CD4-positive, alpha-beta T cell (primary cell): ENCODE measurements at places on chromosomes 4 and X.
A peak's percentile ranks its signal among the peaks of the same experiment; 100 is the strongest.

- H3K4me3 ChIP-seq: no peak overlapping the region
- no peak overlapping the region for H3K27ac ChIP-seq
- no peak for DNase-seq
- no peaks in the 10 kb centered on the region for H3K27me3 ChIP-seq
- no peaks in the 10 kb centered on the region for H3K36me3 ChIP-seq
- peaks cover 4% of the 10 kb centered on the region for H3K4me1 ChIP-seq
Measured at GRCh38 chr4:83172371-83172770, 57.8 kb upstream of the PLAC8 start.

- H3K4me1 ChIP-seq: peaks cover 11% of the 10 kb centered on the region
- DNase-seq: no peak
- H3K36me3 ChIP-seq: no peaks in the 10 kb centered on the region
- H3K27me3 ChIP-seq: no peaks in the 10 kb centered on the region
- no peak overlapping the region for H3K4me3 ChIP-seq
Measured at GRCh38 chrX:40423299-40423698, 157.5 kb upstream of the ATP6AP2 start.

DNA sequence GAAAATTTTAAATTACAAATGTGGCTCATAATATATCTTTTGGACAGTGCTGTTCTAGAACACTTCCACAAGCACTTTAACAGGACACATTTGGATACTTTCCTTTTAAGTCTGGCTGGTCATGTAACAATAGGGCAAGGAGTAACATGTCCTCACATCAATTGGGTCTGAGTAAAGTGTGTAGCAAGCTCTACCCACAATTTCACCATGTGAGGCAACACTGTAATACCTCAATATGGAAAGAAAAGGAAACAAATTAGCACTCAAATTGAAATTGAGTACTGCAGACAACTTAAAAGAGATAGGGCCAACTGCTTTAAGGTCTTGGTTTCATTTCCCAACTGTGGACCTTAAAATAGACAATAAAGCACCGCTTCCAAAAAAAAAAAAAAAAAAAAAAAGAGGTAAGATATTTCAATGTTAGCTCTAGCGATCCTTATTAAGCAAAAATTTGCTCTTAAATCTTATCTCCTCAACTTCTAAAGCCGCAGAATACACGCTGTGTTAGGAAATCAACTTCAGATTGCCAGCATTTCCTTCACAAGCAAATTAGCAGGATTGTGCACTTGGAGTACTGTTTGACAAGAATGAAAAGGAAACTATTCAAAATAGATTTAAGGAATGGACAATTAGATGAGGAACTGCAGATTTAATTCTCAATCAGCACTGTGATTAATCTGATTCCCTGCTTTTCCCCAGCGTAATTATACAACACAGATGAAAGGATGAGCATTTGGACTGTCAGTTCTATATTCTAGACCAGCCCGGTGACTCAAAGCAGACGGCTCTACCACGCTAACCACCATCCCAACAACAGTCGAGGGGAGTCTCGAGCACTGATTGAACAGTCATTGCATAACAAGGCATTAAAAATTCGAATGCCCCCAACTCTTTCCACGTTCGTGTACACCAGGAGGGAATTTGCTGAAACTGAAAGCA is 1.6 kb downstream of the CASK start:
- peak; percentile 12 for DNase-seq
- H3K4me3 ChIP-seq: peak overlapping the region; percentile 84
- no peaks in the 10 kb centered on the region for H3K36me3 ChIP-seq
- H3K27me3 ChIP-seq: no peaks in the 10 kb centered on the region

DNA sequence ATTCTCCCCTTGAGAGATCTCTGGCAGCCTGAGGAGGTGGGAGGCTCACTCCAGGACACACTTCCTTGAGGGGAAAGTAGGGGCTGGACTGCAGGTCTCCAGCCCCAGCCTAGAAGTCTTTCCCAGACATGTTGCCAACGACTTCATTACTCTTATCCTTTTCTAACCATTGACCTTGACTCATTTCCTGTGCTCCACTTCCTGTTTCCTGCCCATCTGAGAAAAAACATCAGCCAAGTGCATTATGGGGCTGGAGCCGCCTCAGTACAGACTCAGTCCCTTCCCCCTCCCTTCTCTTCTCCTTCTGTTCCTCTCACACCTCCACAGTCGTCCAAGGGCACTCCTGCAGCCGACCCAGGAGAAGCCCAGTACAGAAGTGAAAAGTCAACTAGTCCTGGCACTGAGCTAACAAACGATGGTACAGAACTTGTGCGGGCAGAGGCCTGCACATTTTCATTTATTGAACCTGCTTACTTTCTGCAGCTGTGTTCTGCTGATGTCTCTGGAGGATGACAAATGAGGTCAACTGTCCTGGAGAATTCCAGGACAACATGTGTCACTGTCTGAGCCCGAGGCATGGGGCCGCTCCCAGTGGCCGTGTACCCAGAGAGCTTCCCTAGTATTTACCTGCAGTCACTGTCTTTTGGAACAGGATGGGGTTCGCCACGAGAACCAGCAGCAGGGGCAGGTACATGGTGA is 20.1 kb downstream of the GPR143 start:
- H3K27me3 ChIP-seq: no peaks in the 10 kb centered on the region
- no peak overlapping the region for H3K4me3 ChIP-seq
- H3K27ac ChIP-seq: no peak overlapping the region
- H3K36me3 ChIP-seq: no peaks in the 10 kb centered on the region
- peaks cover 8% of the 10 kb centered on the region for H3K4me1 ChIP-seq

- H3K27ac ChIP-seq: no peak overlapping the region
- H3K27me3 ChIP-seq: no peaks in the 10 kb centered on the region
- no peak for DNase-seq
Measured at GRCh38 chr4:56276547-56276946, 110.7 kb downstream of the AASDH start.

- DNase-seq: no peak
- no peak overlapping the region for H3K27ac ChIP-seq
- H3K4me3 ChIP-seq: no peak overlapping the region
- H3K36me3 ChIP-seq: peaks cover 28% of the 10 kb centered on the region
- peaks cover 56% of the 10 kb centered on the region for H3K4me1 ChIP-seq
- H3K27me3 ChIP-seq: no peaks in the 10 kb centered on the region
Measured at GRCh38 chrX:154058214-154058997, 38.7 kb upstream of the IRAK1 start.

GRCh38 chrX:9416562-9417348 is 48.1 kb upstream of the TBL1X start:
- no peak for DNase-seq
- no peaks in the 10 kb centered on the region for H3K36me3 ChIP-seq
- H3K4me3 ChIP-seq: no peak overlapping the region
- no peak overlapping the region for H3K27ac ChIP-seq
- H3K4me1 ChIP-seq: no peaks in the 10 kb centered on the region
